ENCODE measurements at places on chromosomes 16 and 17. TPM values are rescaled to one million over a fixed set of nuclear protein-coding genes. Genes with fewer than 3 reads are reported as not detected.

CCL4 gene
- total RNA-seq = 2.5 TPM

AOC3 gene
- total RNA-seq = 0.46 TPM

RILP gene
- 5.3 TPM for total RNA-seq

EVPLL gene
- total RNA-seq = 0.69 TPM

CES4A gene
- total RNA-seq = 9.2 TPM

HOXB9 gene
- not detected for total RNA-seq

ROGDI gene
- 62.7 TPM for total RNA-seq

TEX14 gene
- total RNA-seq = 0.69 TPM

VASN gene
- 3.0 TPM for total RNA-seq

KLHL10 gene
- total RNA-seq = not detected

MPHOSPH6 gene
- 42.4 TPM for total RNA-seq

MON1B gene
- total RNA-seq = 12.5 TPM

ASPHD1 gene
- 14.8 TPM for total RNA-seq

OR2C1 gene
- 0.46 TPM for total RNA-seq

PRR35 gene
- total RNA-seq = not detected
